Skeletal muscle cell (primary cell): ENCODE measurements at places on chromosomes 4 and X.

DNA sequence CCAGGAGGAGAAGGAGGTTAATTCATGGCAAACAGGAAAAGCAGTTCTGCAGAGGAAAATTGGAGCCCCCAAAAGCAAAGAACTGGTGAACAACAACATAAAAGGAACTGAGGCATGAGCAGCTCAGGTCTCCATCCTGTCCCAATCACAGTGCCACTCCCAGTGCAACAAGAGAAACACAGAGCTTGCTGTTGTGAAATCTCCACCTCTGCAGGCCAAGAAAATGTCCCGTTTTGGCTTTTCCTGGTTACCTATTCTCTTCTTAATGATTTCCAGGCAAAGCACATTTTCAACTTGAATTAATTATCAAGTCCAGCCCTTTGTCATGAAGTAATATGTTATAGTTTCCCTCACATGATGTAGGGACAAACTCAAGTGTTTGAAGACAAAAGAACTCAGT lies 778 bp downstream of the C1QTNF7 start:
- no peak for DNase-seq

GRCh38 chrX:34585561-34585960 lies 71.5 kb downstream of the TMEM47 start:
- DNase-seq = no peak

- peak; percentile 50 for DNase-seq
Observed at GRCh38 chrX:129577473-129577872, 37.4 kb downstream of the OCRL start.

- no peak for DNase-seq
Observed at GRCh38 chrX:69133921-69134542, 31.2 kb downstream of the PJA1 start.

DNA sequence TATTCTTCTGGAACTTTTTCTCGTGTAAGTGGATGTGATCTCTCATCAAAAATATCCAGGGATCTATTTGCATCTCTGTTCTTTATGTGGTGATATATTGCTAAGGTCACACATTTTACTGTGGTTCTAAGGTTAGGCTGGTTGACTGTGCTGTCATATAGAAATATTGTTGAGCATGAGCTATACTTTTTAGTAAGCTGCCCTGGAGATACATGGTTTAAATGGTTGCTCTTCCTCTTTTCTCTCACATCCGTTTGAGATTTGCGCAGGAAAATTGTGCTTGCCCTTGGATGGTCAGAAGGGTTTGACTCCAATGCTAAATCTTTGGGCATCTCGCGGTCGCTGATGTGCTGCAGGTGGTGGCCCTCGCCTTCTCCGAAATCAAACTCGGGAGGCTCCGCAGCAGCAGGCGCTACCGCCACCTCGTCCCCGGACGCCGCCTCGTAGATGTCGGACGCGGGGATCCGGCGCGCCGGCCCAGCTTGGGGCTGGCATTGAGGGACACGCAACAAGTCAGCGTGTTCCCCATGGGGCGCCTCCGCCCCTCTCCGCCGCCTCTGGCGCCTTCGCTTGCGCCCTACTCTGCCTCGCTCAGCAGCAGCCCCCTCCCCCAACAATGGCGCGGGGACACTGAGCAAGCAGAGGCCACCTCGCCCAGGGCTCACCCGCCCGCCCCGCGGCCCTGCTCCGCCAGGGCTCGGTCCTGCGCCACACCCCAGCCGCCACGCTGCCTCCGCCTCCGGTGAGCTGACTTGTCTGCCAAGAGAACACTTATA lies 154.5 kb downstream of the MSN start:
- DNase-seq = no peak

GRCh38 chr4:40280586-40280985 lies 54.5 kb upstream of the CHRNA9 start:
- no peak for DNase-seq

GRCh38 chr4:53128706-53129357 lies 237.0 kb downstream of the SCFD2 start:
- no peak for DNase-seq

DNA sequence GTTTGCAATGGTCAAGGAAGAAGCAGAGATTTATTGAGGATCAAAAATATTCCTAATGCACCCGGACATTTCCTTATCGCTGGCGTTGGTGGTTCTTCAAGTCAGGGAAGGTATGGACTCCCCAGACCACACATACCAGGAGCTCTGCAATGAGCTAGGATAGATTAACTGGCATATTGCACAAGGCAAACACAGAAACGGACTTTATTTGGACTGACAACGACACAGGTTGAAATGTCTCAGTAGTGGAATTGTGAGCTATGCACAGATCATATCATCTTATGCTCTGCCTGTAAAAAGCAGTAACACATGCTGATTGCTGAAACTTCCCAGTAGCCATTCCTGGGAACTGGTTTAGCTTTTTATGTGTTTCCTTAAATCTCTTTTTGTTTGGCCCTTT lies 1.7 kb downstream of the TSPAN7 start:
- no peak for DNase-seq

DNA sequence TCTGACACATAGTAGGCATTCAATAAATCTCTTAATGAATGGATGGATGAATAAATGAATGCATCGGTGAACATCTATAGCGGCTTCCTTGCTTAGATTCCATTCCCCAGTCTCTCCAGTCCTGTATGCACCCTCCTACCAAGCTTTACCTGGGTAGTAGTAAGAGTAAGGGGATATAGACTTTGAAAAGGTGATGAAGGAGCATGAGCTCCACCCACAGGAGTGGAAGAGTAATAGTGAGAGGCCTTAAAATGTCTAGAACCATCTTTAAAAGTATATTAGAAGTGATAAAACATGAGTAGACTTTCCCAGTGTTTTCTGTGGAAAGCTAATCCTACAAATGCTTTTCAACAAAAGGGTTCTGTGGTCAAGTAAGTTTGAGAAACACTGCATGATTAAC lies 35.5 kb upstream of the GPC3 start:
- no peak for DNase-seq

DNA sequence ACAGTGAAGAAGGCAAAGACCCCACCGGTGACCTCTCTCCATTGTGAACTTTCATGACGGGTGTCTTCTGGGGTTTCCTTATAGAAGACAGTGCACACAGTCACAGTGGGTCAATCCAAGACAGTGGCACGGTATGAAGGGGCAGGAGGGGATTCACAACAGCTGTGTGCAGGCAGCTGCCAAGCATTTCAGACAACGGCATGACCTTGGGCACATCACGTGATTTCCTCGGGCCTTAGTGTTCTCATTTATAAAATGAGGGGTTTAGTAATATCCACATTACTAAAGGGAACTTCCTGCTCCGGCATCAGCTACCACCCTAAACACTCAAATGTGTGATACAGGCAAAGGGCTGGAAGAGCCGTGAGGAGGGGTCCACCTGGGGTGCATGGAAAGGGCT lies 42.9 kb downstream of the RBM47 start:
- DNase-seq = no peak

DNA sequence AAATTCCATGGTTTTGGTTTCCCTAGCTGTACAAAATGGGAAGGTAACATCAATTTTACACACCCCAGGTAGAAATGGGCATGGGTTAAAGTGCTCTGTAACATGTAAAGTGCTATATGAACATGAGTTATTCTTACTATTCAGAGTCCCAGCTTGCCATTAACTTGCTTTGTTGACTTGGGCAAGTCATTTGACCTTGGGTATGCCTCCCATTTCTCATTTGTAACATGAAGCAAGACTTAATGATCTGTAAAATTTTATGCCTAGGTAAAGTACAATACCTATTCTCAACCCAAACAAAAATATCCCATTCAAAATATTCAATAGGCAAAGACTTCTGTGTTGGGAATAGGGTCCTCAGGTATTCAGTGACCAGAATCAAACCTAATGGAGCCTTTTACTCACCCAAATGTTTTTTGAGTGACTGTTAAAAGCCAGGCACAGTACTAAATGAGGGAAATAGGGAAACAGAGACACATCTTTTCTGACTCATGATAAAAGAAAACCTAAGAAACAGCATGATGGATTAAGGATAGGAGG lies 126.6 kb downstream of the SH3RF1 start:
- no peak for DNase-seq

DNA sequence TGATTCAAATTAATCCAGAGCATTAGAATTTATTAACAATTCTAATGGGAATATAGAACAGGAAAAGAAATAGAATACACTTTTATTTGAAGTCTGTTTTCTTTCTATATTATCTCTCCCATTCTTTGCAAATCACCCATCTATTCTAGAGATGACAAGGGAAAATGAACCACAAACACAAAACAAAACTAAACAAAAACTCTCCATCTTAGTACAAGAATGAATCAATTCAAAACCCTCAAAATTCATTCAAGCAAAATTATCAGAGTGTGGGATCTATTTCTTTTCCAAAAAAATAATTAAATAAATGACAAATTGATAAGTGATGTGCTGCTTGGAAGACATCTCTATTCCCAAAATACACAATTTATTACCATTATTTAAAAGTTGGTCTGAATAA lies 400.1 kb upstream of the NWD2 start:
- DNase-seq = no peak

GRCh38 chrX:133794126-133794525 lies 191.3 kb downstream of the GPC3 start:
- DNase-seq = peak; percentile 6

GRCh38 chrX:64395568-64395929 lies 297 bp upstream of the MTMR8 start:
- no peak for DNase-seq

DNA sequence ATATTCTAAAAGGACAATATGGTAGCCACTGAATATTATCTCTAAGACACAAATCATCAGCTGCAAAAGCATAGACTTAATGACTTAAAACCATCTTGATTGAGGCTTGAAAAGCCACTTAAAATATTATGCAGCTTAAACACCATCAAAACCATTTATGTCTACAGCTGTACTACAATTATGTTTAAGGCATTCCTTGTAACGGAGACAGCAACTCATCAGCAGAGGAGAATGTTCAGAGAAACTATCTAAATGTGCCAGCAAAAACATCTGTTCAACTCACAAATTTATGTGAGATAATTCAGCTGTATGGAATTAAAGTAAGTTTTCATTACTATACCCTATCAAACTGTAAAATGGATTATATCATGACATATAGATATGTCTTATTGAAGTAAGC lies 147.9 kb upstream of the CTSO start:
- DNase-seq = no peak
